ENCODE measurements at places on chromosomes 1 and 21.

- DNase-seq = peak; percentile 4
Measured at GRCh38 chr1:45018599-45019230, 6.7 kb downstream of the UROD start.

DNA sequence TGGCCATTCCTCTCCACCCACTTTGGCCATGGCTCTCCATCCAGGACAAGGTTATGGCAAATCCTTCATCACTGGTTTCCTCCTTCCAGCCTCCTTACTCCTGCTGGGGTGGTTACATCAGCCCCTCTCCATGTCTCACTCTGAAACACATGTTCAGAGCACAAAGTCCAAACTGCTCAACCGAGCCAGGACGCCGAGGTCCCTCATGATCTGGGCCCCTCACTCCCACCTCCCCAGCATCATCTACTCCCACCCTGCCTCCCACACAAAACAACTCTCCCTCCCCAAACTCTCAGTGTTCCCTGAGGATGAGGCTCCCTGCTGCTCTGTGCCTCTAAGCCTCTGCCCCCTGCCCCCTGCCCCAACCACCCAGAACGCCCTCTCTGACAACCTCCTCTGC lies 33.3 kb upstream of the ZBTB40 start:
- no peak for DNase-seq

DNA sequence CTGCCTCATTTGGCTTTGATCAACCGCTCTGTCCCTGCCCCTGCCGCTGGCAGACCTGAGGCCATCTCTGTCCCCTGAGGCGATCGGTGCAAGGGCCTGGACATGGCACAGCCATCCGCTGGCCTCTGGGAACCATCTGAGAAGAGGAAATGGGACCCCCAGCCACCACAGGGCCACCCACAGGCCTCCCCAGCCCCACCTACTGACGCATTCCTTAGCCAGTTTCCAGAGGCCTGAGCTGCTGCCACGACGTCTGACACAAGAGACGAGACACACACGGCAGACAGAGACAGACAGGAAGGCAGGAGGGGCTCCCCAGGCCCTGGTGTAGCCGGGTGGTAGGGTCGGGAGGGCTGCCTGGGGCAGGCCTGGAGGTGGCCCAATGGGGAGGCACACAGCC lies 37.3 kb upstream of the EDN2 start:
- no peak for DNase-seq

GRCh38 chr1:92483610-92484471 lies 2.9 kb downstream of the GFI1 start:
- DNase-seq = no peak

- DNase-seq = no peak
Measured at GRCh38 chr1:231665101-231665500, 38.5 kb downstream of the DISC1 start.

- DNase-seq = no peak
Measured at GRCh38 chr1:150807249-150808023, 624 bp downstream of the CTSK start.

GRCh38 chr1:82946096-82946605 lies 1052.8 kb downstream of the TTLL7 start:
- DNase-seq = no peak

GRCh38 chr1:2314803-2315673 lies 76.3 kb downstream of the MORN1 start:
- no peak for DNase-seq

DNA sequence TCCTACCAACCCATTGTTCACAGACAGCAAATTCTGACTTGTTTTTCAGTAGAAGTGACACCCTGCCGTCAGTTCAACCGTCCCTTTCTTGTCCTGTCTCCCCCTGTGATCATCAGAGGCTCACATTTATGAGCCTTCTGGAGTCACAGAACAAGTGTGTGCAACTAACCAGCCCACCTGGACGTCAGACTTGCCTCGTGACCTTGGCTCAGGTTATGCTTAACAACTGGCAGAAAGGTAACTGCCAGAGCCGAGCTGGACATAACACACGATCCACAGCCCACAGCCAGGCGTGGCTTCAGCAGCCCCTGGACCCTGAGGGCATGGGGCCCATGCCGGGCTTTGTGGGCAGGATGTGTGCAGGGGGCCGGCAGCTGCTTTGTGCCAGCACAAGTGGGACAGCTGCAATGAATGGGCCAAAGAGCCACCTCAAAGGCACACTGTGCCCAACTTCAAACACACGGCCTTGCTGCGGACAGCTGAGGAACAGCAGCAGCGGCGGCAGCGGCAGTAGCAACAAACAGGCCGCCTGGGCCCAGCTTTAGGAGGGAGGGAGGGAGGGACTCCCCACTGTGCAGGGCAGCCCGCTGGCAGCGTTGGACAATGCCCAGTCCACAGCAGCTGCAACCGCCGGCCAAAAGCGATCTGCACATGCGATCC lies 103.9 kb downstream of the ZBTB18 start:
- no peak for DNase-seq

DNA sequence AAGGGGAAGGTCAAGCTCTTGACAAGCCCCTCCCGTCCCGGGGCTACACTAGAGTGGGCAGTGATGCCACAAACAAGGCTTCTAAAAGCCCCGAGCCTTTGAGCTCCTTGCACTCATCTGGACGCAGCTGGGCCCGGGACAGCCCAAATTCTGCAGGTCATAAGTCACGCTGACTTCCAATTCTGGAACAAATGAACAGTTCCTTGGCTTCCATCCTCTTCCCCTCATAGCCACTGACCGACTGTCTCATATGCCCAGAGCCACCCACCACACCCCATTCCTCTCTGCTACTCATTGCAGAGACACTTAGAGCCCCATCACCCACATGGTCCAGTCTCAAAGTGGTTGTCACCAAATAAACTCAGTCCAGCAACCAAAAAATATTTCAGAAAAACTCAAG lies 32.8 kb upstream of the PRELP start:
- peak; percentile 44 for DNase-seq

DNA sequence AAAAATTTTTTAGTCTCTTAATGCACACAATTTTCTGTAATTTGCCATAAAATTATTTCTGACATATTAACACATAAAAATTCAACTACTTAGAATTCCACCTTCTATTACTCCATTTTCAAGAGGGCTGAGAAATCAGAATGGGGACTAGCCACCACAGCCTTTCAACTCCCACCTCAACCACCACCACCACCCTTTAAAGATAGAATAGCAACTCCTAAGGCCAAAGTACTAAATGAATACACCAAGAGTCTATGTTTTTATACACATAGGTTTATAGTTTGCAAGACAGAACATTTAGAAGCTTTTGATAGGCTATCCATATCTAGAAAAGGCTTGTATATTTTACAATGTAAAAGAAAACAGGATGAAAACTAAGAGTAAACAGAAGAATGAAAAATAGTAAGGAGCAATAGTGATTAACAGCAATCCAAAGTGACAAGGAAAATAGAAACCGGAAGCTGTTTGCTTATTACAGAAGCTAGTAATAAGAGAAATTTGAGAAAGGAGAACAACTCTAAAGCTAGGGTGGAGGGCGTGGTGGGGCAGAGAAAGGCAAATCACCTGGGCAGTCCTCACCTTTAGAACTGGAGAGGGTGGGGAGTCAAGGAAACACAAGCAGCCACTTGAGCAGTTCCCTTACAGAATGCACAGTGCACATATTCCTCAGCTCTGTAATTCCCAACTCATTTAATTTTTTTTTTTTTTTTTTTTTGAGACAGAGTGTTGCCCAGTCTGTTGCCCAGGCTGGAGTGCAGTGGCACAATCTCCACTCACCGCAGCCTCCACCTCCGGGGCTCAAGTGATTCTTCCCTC lies 27.7 kb downstream of the EPS15 start:
- no peak for DNase-seq

DNA sequence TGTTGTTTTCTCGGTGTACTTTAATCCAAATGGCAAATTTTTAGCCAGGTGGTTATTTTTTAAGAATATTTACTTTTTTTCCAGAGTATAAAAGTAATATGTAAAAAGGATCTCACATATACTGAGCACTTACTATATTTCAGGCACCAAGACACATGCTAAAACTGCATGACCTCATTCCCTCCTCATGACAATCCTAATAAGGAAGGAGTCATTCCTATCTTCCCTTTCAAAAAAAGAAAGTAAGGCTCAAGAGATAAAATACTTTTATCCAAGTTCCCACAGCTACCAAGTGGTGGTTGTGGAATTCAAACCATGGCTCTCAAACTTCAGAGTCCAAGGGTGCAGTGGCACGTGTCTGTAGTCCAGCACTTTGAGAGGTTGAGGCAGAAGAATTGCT lies 19.4 kb downstream of the ATP2B4 start:
- DNase-seq = no peak

DNA sequence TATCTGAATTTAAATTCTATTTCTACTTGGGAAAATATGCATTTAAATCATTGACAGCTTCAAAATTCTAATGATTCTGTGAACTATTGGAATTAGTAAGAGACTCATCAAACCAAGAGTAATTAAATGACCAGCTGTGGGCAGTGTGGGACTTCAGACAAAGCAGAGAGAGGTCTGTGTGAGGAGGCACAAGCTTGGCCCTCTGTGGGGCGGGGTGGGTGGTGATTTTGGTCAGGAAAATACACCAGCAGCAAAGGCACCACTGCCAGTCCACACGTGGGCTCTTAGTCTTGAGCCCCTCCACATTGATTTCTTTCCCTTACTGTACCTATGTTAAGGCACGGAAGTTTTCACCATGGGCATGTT lies 39.2 kb upstream of the RAB4A start:
- no peak for DNase-seq

- DNase-seq = no peak
Measured at GRCh38 chr1:237042526-237042891, 525 bp downstream of the RYR2 start.

DNA sequence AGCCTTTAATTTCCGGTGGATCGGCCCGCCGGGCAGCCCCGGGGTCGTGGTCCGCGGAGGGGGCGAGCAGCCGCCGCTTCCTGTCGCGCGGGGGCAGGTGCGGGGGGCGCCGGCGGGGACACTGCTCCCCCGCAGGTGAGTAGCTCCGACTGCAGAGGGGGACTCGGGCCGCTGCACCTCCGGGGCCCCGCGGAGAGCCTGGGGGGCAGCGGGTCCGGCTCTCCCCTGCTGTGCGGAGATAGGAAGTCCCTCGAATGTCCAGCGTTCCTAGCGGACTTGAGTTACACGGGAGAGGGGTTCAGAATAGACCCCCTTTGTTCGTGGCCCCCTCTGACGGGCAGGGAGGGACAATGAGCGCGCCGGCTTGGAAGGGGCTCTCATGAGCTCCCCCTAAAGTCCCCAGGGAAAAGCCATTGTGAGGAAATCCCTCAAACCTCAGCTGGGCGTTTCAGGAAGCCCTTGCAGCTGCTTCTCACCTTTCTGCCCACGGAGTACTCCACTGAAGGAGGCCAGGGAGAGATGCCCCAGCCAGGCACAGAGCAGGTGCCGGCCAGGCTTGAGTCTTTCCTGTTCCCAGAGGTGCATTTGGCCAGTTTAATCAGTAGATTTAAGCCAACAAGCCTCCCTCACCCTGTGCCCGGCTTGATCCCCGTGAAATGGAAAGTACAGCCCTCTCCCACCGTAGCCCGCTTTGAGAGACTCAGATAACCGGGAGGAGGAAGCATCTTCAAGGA lies 925 bp downstream of the PDE9A start:
- DNase-seq = no peak

DNA sequence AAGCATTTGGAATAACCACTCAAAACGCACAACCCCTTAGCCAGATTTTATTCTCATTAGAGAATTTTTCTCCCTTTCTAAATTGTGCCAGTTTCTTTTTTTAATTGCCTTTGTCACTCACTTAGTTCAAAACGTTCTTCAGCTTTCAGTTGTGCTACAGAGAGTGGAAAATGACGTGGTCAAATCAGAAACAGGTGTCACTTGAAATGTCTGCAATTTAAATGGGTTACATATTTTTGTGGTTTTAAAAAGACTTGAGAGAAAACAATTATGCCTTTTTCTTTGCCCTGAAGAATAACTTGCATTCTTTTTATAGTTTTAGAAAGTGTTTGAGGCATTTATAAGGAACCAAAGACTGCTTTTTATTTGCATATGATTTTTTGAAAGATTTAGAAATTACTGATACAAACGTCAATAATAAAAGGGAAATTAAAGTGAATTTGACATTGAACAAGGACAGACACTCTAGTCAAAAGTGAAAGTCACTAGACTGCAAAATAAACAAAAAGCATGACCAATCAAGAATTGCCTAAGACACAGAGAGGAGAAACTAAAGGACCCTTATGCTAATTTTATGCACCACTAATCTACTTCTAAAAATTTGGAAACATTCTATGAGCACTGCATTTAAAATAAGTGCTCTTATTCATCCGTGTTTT lies 191.0 kb downstream of the TPR start:
- DNase-seq = no peak

GRCh38 chr1:232335261-232335660 lies 294.7 kb downstream of the SIPA1L2 start:
- no peak for DNase-seq

GRCh38 chr21:36321325-36322082 lies 1.5 kb downstream of the MORC3 start:
- no peak for DNase-seq

DNA sequence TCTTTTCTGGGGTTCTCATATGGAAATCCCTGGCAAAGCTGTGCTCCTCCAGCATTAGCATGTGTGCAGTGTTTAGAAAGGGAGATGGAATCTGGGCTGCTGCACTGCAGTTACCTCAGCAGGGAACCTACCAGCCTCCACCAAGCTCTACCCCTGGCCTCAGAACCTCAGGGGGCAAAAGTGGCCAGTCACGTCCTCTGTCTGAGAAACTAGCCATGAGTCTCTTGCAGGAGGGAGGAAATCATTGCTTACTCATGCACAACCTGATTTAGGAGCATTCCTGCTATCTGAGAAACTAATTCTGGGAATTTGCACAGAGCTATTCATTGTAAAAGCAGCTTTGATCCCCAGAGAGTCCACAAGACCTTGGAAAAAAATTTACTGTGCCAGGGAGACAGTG lies 80.6 kb upstream of the IPO9 start:
- DNase-seq = peak; percentile 88

DNA sequence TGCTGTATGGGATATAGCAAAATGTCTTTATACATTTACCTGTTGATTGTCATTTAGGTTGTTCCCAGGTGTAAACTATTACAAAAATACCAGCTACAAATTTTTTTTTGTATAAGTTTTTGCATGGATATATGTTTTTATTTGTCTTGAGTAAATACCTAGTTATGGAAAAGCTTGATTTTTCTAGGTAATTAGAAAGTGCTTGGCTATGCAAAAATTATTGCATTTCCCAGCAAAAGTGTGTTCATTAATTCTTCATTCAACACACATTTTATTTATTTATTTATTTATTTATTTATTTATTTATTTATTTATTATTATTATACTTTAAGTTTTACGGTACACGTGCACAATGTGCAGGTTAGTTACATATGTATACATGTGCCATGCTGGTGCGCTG lies 22.1 kb downstream of the PDE4B start:
- no peak for DNase-seq

- DNase-seq = no peak
Measured at GRCh38 chr1:113369040-113369439, 21.3 kb upstream of the MAGI3 start.

- no peak for DNase-seq
Measured at GRCh38 chr1:207306603-207307002, 14.9 kb upstream of the CD55 start.

DNA sequence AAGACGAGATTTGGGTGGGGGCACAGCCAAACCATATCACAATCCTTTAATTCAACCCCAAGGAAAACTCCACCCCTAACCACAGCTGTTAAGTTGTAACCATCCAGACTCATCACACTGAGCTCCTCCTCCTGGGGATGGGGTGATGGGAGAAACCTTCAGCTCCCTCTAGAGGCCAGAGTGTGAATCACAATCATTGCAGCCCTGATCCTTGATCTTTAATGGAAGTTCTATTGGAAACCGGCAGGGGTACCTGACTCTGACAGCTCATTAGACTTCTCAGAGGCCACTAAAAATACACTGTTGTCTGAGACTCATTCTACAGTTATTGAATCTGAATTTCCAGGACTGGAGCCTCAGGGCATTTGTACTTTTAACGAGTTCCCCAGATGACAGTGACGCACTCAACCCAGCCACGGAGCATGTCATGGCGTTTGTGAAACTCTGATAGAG lies 127.2 kb downstream of the IGSF21 start:
- no peak for DNase-seq
